ENCODE measurements at places on chromosomes 7 and 10. TPM values are rescaled to one million over a fixed set of nuclear protein-coding genes. Genes with fewer than 3 reads are reported as not detected.

ASB15 gene
- not detected for total RNA-seq

ACTL6B gene
- not detected for total RNA-seq

DDC gene
- not detected for total RNA-seq

ZNF777 gene
- total RNA-seq: 17.4 TPM

HMX3 gene
- 15.2 TPM for total RNA-seq

LIPA gene
- total RNA-seq: 172 TPM

TAS2R3 gene
- total RNA-seq: 0.49 TPM

CACNB2 gene
- not detected for total RNA-seq

MSMB gene
- total RNA-seq: not detected

DNA sequence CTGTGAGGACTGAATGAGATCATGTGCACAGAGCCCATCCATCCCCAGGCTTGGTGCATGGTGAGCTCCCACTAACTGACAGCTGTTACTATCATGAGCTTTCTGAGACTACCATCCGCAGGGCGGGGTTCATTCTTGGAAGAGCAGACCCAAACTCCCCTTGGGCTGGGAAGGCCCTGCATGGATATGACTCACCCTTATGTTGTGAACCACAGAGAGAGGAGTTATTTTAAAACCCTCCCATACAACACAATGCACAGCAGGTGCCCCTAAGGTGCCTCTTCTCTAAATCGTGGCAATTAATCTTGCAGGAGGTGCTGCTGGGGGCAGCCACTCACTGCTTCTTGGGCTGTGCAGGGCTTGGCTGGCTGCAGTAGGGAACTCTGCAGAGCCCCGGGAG lies 219.1 kb downstream of the GFRA1 start:
- H3K36me3 ChIP-seq: no peaks in the 10 kb centered on the region
- no peak overlapping the region for H3K4me3 ChIP-seq
- DNase-seq: no peak
- H3K27me3 ChIP-seq: peaks cover 7% of the 10 kb centered on the region
- no peaks in the 10 kb centered on the region for H3K4me1 ChIP-seq
- H3K27ac ChIP-seq: no peak overlapping the region

DNA sequence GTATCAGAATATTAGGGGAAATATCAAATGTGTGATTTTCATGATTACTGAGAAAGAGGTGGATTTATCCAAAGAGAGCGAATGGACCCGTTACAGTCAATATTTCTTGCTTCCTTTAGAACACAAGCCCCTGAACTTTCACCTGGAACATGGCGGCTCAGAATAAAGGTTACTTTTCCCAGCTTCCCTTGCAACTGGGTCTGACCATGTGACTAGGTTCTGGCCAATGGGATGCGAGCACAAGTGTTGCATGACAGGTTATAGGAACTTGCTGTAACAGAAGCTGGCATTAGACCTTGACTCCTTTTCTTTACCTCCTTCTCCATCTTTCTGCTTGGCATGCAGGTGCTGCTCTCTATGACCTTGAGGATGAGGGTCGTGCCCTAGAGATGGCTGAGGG lies 556.1 kb downstream of the TYW1 start:
- no peaks in the 10 kb centered on the region for H3K36me3 ChIP-seq
- DNase-seq: no peak
- H3K27ac ChIP-seq: no peak overlapping the region
- no peaks in the 10 kb centered on the region for H3K4me1 ChIP-seq
- peaks cover 6% of the 10 kb centered on the region for H3K27me3 ChIP-seq

GRCh38 chr7:47715631-47716068 lies 133.7 kb upstream of the TNS3 start:
- no peaks in the 10 kb centered on the region for H3K27me3 ChIP-seq
- DNase-seq: no peak
- H3K27ac ChIP-seq: peak overlapping the region; percentile 82

DNA sequence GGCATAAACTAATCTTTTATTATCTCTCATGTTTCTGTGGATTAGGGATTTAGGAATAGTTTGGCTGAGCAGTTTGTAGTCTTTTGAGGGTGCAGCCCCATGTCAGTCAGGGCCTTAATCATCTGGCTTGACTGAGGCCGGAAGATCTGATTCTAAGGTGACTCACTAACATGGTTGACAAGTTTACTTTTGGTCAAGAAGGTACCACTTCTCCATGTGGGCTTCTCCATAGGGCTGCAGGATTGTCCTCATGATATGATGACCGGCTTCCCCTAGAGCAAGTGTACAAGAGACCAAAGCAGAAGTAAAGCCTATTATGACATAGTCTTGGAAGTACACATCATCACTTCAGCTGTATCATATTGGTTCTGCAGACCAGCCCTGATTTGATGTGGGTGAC lies 45.9 kb upstream of the OIT3 start:
- no peak for DNase-seq
- H3K27me3 ChIP-seq: no peaks in the 10 kb centered on the region
- no peak overlapping the region for H3K27ac ChIP-seq
- H3K4me1 ChIP-seq: no peaks in the 10 kb centered on the region

DNA sequence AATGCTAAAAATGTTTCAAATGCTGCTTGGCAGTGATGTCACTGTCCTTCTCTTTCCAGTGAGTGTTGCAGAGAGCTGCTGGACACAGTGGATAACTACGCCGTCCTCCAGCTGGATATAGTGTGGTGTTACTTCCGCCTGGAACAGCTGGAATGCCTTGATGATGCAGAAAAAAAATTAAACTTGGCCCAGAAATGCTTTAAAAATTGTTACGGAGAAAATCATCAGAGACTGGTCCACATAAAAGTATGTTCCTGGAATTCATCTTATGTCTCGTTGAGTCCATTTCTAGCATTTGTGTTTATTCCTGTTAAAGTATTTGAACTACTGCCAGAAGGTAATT lies 25.2 kb downstream of the NUB1 start:
- no peaks in the 10 kb centered on the region for H3K27me3 ChIP-seq
- peak overlapping the region; percentile 60 for H3K27ac ChIP-seq
- DNase-seq: no peak
- H3K36me3 ChIP-seq: peaks cover 6% of the 10 kb centered on the region
- peaks cover 13% of the 10 kb centered on the region for H3K4me1 ChIP-seq

DNA sequence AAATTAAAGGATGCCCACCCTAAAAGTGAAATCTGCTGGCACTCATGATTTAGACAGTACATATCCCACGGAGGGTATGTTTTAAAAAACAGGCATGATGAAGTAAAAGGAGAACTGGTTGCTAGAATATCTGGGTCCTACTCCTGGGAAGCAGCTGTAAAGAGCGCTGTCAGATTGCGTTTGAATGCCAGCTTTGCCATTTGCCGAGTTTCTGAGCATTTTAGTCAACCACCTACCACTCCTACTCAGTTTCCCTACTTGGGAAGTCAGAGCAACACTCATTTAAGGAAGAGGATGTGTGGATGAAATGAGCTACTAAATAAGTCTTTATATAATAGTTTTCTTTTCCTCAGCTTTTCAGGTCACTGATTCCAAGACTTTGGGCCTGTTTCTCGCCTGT lies 1.1 kb upstream of the UMAD1 start:
- peak overlapping the region; percentile 90 for H3K4me3 ChIP-seq
- peaks cover 5% of the 10 kb centered on the region for H3K36me3 ChIP-seq
- H3K27me3 ChIP-seq: no peaks in the 10 kb centered on the region
- peaks cover 19% of the 10 kb centered on the region for H3K4me1 ChIP-seq

GRCh38 chr7:7181519-7182155 lies 707 bp upstream of the C1GALT1 start:
- H3K4me3 ChIP-seq: peak overlapping the region; percentile 68
- H3K4me1 ChIP-seq: peaks cover 26% of the 10 kb centered on the region
- DNase-seq: peak; percentile 64
- peak overlapping the region; percentile 94 for H3K27ac ChIP-seq

GRCh38 chr10:117445992-117446391 lies 70.8 kb upstream of the PDZD8 start:
- no peak for DNase-seq
- H3K27me3 ChIP-seq: no peaks in the 10 kb centered on the region
- H3K27ac ChIP-seq: no peak overlapping the region
- H3K36me3 ChIP-seq: no peaks in the 10 kb centered on the region

- H3K27me3 ChIP-seq: peaks cover 34% of the 10 kb centered on the region
- no peak for DNase-seq
- H3K27ac ChIP-seq: no peak overlapping the region
- H3K36me3 ChIP-seq: no peaks in the 10 kb centered on the region
Observed at GRCh38 chr7:127409629-127410028, 17.1 kb upstream of the ZNF800 start.

DNA sequence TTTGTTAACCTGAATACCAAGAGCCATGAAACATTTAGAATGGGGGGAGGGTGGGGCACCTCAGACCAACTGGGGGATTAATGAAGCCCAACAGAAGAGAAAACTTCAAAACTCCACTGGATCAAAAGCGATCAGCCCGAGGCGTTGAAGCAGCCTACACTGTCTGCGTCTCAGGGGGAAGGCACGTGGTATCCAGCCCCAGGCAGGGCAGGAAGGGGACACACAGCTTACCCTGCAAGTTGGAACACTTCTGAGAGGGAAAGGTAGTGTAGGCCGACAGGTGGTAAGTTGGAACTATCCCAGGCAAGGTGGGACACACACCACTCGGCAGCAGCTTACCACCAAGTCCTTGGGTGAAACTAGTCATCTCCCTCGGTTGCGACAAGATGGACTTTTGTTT lies 102.9 kb downstream of the TAX1BP1 start:
- no peak overlapping the region for H3K27ac ChIP-seq
- H3K4me1 ChIP-seq: no peaks in the 10 kb centered on the region
- no peak overlapping the region for H3K4me3 ChIP-seq
- H3K27me3 ChIP-seq: no peaks in the 10 kb centered on the region
- no peaks in the 10 kb centered on the region for H3K36me3 ChIP-seq

DNA sequence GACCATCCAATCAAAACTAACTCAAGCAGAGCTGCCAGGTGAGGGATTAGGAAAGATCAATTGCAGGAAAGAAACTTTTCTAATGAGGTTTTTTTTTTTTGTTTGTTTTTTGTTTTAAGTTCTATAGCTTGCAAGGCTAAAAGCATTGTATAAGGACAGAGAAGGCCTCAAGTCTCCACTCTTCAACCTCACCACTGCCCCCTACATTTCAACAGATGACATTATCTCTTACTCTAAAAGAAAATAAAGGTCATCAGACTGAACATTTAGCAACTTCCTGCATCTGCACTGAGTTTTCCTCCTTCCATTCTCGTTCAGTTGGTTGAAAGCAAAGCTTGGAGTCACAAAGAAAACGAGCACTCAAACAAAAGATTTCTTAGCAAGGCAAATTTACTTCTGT lies 45.2 kb upstream of the EXOC4 start:
- no peaks in the 10 kb centered on the region for H3K27me3 ChIP-seq
- no peaks in the 10 kb centered on the region for H3K4me1 ChIP-seq
- H3K27ac ChIP-seq: no peak overlapping the region
- no peak overlapping the region for H3K4me3 ChIP-seq

GRCh38 chr7:89021741-89022140 lies 226.2 kb upstream of the TEX47 start:
- H3K4me3 ChIP-seq: no peak overlapping the region
- H3K27ac ChIP-seq: no peak overlapping the region

- no peaks in the 10 kb centered on the region for H3K36me3 ChIP-seq
- no peak for DNase-seq
- H3K27me3 ChIP-seq: no peaks in the 10 kb centered on the region
- no peak overlapping the region for H3K4me3 ChIP-seq
- H3K27ac ChIP-seq: no peak overlapping the region
Observed at GRCh38 chr10:47031211-47031900, 120.1 kb downstream of the PTPN20 start.

DNA sequence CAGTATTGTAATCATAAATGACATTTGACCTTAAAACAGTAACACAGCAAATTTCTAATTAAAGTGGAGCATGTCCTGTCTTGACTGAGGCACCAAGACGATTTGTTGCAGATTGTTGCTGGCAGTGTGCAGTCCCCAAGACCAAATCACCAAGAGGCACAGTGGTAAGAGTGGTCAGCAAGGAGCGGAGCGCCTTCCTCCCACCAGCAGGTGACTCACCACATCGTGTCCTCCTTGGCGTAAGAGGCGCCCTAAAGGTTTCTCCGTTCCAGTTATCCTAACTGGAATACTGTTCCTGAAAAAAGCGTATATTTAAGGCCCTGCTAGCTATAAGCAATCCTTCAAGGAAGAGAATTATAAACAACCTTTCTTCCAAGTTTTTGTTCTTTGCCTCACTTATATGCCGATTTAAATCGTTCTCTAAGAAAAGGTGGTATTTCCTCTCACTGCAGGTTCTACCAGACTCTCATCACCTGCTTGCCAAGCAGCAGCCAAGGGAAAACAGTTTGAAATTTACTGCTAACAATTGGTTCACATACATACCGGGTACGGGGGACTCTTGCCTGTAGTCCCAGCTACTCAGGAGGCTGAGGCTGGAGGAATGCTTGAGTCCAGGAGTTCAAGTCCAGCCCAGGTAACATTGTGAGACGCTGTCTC lies 10.7 kb upstream of the REPIN1 start:
- H3K36me3 ChIP-seq: no peaks in the 10 kb centered on the region
- DNase-seq: no peak
- H3K27ac ChIP-seq: peak overlapping the region; percentile 70
- H3K4me3 ChIP-seq: no peak overlapping the region

- H3K4me3 ChIP-seq: no peak overlapping the region
- no peak overlapping the region for H3K27ac ChIP-seq
- H3K4me1 ChIP-seq: no peaks in the 10 kb centered on the region
- no peaks in the 10 kb centered on the region for H3K27me3 ChIP-seq
Observed at GRCh38 chr7:92058040-92058439, 76.2 kb downstream of the CYP51A1 start.

- H3K4me1 ChIP-seq: peaks cover 17% of the 10 kb centered on the region
- H3K27me3 ChIP-seq: no peaks in the 10 kb centered on the region
Observed at GRCh38 chr7:93039786-93040185, 78.0 kb downstream of the SAMD9 start.

- DNase-seq: no peak
- no peak overlapping the region for H3K4me3 ChIP-seq
- H3K4me1 ChIP-seq: no peaks in the 10 kb centered on the region
- no peaks in the 10 kb centered on the region for H3K36me3 ChIP-seq
- no peak overlapping the region for H3K27ac ChIP-seq
Observed at GRCh38 chr10:111110771-111111170, 33.9 kb downstream of the ADRA2A start.

DNA sequence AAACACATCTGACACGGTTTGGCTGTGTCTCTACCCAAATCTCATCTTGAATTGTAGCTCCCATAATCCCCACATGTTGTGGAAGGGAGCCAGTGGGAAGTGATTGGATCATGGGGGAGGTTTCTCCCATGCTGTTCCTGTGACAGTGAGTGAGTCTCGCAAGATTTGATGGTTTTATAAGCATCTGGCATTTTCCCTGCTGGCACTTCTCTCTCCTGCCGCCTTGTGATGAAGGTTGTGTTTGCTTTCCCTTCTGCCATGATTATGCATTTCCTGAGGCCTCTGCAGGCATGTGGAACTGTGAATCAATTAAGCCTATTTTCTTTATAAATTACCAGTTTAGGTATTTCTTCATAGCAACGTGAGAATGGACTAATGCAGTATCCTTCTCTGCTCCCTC lies 5.9 kb upstream of the HTR5A start:
- no peaks in the 10 kb centered on the region for H3K27me3 ChIP-seq
- H3K27ac ChIP-seq: no peak overlapping the region
- no peak overlapping the region for H3K4me3 ChIP-seq
- no peaks in the 10 kb centered on the region for H3K36me3 ChIP-seq
- no peak for DNase-seq

DNA sequence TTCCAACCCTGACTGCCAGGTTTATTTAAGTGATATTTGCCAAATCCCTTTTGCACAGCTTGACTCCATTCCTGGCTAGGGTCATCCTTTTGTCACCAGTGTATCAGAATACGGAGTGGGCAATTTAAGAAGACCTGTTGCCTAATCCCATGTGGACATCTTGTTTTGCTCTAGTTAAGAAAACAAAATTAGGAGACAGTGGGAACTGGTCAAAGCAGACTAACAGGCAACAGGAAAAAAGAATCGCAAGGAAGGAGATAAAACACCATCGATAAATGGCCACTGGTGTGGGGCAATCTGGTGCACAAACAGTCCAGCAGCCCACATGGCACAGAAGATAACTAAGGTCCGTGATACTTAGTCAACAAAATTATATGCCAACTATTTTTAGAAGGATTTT lies 21.4 kb downstream of the KDM7A start:
- no peaks in the 10 kb centered on the region for H3K27me3 ChIP-seq
- H3K27ac ChIP-seq: no peak overlapping the region
- peaks cover 5% of the 10 kb centered on the region for H3K4me1 ChIP-seq
- H3K36me3 ChIP-seq: no peaks in the 10 kb centered on the region
